Mammary microvascular endothelial cell (primary cell): ENCODE measurements at places on chromosomes 7 and 10. TPM values are rescaled to one million over a fixed set of nuclear protein-coding genes. Genes with fewer than 3 reads are reported as not detected.

Gene PLCE1
- total RNA-seq, result 0.10 and 0.13 TPM in 2 replicates

Gene SFTPD
- total RNA-seq, result not detected in 2 replicates

Gene GHRHR
- total RNA-seq, result not detected in 2 replicates

Gene EPHA1
- 0.07 TPM in 1 of 2 replicates, not detected in the other for total RNA-seq

Gene FEZF1
- total RNA-seq, result not detected in 2 replicates

Gene PNLIP
- not detected in 2 replicates for total RNA-seq

Gene ELAPOR2
- total RNA-seq, result 39.5 and 44.4 TPM in 2 replicates

Gene PAX2
- not detected in 2 replicates for total RNA-seq

Gene SPDYE6
- 0.07 TPM in 1 of 2 replicates, not detected in the other for total RNA-seq

Gene TMEM229A
- total RNA-seq, result not detected in 2 replicates

Gene SPRN
- 0.05 TPM in 1 of 2 replicates, not detected in the other for total RNA-seq

Gene WDFY4
- 2.6 and 3.5 TPM in 2 replicates for total RNA-seq

Gene MOGAT3
- not detected in 2 replicates for total RNA-seq

Gene VAX1
- not detected in 2 replicates for total RNA-seq

Gene PSPH
- total RNA-seq, result 35.8 and 46.7 TPM in 2 replicates

Gene MRLN
- not detected in 2 replicates for total RNA-seq

Gene MMD2
- total RNA-seq, result not detected in 2 replicates

Gene C10orf95
- not detected in 2 replicates for total RNA-seq

Gene CADPS2
- total RNA-seq, result 32.0 and 35.9 TPM in 2 replicates

Gene ADRA2A
- under 0.01 TPM in 1 of 2 replicates, not detected in the other for total RNA-seq

Gene ZCWPW1
- total RNA-seq, result 0.60 and 0.98 TPM in 2 replicates

Gene NODAL
- total RNA-seq, result not detected in 2 replicates

Gene SMIM30
- 80.8 and 106 TPM in 2 replicates for total RNA-seq

Gene LRRTM3
- total RNA-seq, result not detected in 2 replicates

Gene TMEM236
- total RNA-seq, result 0.79 and 0.80 TPM in 2 replicates

Gene CALML3
- total RNA-seq, result not detected in 2 replicates

Gene GBX1
- total RNA-seq, result not detected in 2 replicates

Gene SVOPL
- total RNA-seq, result not detected in 2 replicates
